ENCODE measurements at places on chromosomes 3 and 15.

DNA sequence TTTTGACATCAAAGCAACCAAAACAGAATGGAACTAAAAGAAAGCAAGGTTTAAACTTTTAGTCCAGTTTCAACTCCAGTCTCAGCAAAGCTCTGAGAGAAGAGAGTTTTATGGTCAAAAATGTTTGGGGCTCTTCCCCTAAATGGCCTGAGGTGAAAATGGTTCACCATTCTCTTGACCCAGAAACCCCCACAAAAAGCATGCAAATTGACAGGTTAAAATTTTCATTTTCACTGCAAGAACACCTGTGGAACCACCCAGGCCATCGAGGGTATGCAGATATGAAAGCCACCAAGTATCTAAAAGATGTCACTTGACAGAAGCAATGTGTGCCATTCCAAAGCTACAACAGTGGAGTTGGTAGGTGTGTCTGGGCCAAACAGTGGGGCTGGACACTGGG, 195.0 kb downstream of the MAGI1 start:
- no peak for DNase-seq

GRCh38 chr3:134457376-134458074, 28.3 kb downstream of the ANAPC13 start:
- no peak for DNase-seq

DNA sequence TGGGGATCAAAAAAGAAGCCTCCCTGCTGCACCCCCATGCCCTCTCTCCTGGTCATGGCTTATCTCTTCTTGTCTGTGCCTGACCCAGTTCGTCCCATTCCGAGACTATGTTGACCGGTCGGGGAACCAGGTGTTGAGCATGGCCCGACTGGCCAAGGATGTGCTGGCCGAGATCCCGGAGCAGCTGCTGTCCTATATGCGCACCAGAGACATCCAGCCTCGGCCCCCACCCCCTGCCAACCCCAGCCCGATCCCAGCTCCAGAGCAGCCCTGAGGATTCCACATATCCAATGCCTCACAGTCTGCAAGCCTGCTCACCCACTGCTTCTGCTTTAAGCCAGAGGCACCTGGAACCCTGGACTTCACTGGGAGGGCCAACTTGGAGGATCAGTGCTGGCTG, 2.1 kb upstream of the BRPF1 start:
- DNase-seq = no peak

DNA sequence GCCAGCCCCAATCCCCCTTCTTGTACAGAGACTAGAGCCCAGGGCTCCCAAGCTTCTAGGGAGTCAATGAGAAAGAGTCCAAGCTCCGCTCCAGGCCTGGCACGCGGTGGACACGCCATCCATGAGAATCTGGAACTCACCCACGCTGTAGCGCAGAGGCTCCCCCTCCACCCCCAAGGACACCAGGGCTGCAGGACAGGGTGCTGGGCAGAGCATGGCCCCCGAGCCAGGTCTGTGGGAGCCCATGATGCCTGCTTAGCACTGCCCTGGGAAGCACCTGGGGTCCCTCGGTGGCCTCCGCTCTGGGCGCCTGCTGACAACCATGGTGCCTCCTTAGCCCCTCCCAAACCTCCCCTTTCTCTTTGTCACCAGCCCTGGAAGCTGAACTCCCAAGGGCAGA, 28.5 kb downstream of the ACSBG1 start:
- no peak for DNase-seq

- no peak for DNase-seq
These were observed 38.8 kb downstream of the SATB1 start for GRCh38 chr3:18386274-18386890.

GRCh38 chr3:39137991-39138803, 15.2 kb downstream of the CSRNP1 start:
- DNase-seq = no peak

GRCh38 chr3:66392512-66392911, 108.3 kb downstream of the LRIG1 start:
- no peak for DNase-seq

DNA sequence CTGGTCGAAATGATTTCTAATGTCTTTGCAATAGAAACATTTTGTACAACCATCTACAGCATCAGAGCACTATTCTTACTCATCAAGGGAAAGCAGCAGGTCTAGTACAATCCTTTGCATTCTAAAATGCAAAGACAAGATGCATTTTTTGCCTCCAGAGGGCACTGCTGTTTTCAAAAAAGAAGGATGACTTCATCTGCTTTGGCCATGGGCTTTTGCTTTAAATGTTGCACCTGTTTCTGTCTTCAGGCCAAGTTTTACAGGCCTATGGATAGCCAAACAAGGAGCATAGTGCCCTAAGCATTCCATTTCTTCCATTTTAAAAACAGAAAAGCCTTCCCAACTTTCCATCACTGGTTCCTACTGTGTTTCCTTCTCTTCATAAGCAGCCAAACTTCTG, 3.4 kb downstream of the PARP9 start:
- peak; percentile 57 for DNase-seq

DNA sequence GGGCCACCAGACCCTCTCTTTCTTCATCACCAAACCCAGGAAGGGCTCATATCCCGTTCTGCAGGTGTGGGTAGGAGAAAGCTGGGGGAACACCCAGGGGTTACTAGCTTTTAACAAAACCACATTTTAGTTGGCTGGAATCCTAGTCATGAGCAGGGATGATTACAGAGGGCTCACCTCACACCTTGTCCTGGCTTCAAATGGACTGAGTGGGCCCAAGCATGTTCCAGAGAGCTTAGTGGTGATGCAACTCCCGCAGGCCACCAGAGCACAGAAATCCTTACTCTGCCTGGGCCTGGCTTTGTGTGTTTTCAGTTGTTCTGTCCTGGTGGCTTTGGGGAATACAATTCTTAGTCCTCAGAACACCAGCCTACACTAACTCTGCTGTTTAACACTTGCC, 56.8 kb upstream of the RYK start:
- no peak for DNase-seq

DNA sequence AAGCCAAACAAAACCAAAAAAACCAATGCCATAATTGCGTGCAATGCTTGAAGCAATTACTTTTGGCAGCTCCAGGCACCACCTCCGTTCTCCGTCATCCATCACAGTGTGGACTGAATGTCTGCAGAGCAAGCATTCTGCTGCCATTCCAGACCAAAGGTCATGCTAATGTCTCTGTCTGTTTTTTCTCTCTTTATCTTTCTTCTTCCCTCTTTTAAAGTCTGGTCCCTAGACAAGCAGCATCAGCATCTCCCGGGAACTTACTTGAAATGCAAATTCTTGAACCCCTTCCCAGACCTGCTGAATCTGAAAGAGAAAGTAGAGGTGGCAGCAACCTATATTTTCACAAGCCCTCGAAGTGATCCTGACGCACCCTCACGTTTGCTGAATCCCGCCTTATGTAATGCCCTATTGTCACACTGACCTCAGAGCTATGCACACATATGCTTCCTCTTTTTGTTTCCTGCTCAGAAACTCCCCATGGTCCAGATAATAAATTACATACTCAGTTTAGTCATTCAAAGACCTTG, 297.3 kb upstream of the PROK2 start:
- no peak for DNase-seq

GRCh38 chr3:27963519-27963918, 241.4 kb upstream of the EOMES start:
- DNase-seq = no peak

- no peak for DNase-seq
These were observed 96.4 kb upstream of the SMAD3 start for GRCh38 chr15:66968806-66969596.

DNA sequence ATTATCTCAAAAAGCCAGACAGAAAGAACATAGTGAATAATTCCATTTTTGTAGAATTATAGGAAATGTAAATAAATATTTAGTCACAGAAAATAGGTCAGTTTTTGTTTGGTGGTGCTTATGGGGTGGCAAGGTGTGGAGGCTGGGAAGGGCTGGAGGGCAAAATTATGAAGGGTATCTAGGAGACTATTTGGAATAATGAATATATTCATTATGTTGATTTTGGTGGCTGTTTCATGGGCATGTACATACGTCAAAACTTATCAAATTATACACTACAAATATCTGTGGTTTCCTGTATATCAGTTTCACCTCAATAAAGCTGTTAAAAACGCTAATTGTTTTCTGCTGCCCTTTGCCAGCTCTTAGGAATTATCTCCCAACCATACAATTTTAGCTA, 298.7 kb upstream of the GOLIM4 start:
- DNase-seq = no peak

DNA sequence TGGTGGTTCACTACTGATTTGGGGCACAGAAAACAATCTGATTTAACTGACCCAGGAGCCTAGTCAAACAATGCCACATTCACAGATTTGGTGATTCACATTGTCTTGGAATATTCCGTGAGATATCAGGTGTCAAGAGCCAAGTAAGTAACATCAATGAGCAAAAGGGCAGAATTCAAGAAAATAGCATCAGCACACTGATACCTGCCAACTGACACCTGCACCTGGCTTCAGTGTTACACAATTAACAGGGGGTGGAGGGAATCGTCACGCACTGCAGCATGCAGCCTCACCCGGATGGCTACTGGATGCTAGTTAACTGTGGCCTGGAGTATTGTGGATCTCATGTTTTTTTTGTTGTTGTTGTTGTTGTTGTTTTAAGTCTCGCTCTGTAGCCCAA, 17.6 kb downstream of the CCNL1 start:
- DNase-seq = no peak

DNA sequence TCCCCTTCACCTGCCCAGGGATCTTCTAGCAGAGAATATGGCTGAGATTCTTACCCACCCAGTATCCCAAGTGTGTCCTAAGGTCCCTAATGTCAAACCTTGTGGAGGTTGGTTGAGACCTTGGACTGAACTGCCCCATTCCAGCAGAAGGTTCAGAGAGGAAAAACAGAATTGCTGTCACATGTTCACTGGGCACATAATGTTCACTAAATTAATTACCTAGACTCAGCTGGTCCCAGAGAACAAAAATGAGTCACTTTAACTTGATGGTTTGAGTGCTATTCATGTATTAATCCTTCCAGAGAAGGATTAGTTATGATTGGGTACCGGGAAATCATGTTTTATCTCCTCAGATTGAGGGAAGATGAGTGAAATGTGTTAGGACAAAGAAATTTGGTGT, 171.3 kb upstream of the GADL1 start:
- no peak for DNase-seq

DNA sequence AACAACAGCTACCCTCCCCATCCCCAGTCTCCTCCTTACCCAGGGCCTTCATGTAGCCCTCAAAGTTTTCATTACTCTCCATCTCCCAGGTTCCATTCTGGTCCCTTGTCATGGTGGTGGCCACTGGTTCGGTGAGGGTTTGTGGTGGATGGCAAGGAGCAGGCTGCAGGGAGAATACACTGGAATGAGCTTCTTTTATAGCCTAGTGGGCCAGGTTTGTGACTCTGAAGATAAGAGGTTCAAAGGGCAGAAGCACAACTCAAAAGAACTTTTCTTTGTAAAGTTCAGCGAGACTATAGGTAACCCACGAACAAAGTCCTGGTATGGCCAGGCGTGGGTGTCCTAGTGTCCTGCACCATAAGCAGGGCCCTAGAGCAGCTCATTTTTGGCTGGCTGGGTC, at the start of gene RBP2:
TSS of gene RBP2 (minus strand) at position 169 of the 400 bp plus-strand sequence. CDS start at position 112, 57 bp downstream.
- no peak for DNase-seq

- DNase-seq = no peak
These were observed 194.5 kb downstream of the LRTM1 start for GRCh38 chr3:54733106-54734006.

GRCh38 chr15:83248151-83249029, 36.1 kb downstream of the BNC1 start:
- peak; percentile 39 for DNase-seq

DNA sequence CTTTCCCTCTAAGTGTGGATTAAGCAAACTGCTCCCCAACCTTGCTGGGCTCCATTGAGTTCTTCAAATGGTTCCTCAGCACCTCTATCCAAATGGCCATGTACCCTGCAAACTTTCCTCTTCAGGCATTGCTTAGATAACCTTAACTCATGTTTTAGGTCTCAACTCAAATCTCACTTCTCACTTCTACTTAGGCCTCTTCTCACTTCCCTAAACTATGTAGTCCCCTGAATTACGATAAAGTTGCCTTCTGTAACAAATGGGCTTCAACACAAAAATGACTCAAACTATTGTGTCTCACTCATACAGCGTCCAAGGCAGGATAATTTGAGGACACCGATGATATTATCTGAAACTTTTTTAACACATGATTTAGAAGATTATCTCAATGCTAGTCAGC, 62.4 kb upstream of the STAC start:
- no peak for DNase-seq

- DNase-seq = no peak
These were observed 36.8 kb downstream of the KLHL6 start for GRCh38 chr3:183518491-183519251.

DNA sequence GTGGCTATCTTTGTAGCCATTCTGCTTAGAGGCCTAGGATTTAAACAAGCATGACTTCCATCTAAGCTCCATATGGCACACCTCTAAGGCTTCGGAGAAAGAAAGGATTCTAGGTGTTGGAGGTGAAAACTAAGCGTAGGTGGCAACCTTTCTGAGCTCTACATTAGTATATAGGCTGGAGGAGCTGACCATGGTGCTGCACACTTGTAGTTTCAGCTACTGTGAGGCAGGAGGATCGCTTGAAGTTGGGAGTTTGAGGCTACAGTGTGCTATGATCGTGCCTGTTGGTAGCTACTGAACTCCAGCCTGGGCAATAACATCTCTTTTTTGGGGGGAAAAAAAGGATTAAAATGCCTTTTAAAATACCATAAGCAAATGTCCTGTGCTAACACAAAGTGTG, 7.4 kb downstream of the EAF1 start:
- no peak for DNase-seq

DNA sequence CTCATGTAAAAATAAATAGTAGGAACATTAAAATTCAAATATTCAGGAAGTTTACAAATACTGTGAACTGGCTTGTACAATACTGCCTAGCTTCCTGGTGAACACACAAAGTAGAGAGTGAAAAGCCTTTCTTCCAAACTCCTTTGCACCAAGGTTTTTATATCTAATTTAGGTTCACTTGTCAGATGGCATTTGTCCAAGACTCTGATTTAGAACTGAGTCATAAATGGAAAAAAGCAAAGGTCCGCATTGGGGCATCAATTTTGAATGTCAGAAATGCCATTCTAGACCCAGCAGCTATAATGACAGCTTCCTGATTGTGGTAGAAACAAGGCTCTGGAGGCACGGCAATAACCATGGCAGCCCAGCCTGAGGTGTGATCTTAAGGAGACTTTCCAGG, 160.7 kb downstream of the PDE8A start:
- peak; percentile 65 for DNase-seq

DNA sequence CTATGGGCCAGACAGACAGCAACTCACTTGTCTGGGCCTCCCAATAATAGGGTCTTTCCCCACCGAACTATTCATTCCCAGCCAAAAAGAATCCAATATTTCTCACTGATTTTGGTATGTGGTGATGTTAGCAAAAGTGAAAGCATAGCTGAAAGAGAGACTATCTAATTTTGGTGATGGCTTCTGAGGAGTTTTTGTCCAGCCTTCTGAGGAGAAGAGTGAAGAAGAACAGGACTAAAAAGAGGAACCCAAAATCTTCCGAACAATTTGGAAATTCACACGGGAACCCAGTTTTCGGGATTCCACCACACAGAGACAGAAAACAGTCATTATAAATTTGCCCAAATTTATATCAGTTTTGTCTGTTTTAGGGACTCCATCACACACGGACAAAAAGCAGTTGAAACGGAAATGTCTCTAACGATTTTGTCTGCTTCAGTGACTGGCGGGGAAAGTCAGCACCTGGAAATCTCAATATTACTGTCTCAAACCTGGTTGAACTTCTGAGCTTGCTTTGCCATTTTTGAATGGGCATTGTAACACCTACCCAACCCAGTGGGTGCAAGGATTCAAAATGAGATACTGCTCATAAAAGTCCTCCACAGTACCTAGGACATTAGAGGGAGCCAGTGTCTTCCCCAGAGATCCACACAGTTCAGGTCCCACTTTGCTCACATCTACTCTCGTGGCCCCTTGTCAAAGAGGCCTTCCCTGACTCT, 9.1 kb downstream of the CD80 start:
- DNase-seq = no peak

GRCh38 chr15:74333662-74334061, 33.8 kb downstream of the CYP11A1 start:
- no peak for DNase-seq

All from RWPE1 (cell line).